ENCODE measurements at places on chromosomes 2 and 18.

DNA sequence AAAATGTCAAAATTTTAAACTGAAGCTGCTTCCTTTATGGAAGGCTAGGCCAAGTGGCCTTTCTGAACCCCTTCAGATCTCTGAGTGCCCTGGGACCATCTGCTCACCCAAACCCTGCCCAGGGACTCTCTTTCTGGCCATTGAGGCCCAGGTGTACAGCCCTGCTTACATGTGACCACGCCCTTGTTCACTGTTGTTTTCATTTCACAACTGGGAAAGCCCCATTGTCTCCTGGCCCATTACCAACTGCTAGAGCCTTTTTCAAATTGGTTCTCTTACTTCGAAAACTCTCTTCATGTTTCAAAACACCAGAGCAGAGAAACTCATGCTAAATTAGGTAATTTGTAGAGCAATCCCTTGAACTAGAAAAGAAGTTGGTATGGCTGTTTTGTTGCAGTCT lies 219.5 kb upstream of the TANK start:
- H3K36me3 ChIP-seq, result no peaks in the 10 kb centered on the region
- H3K4me3 ChIP-seq, result no peak overlapping the region
- no peak overlapping the region for H3K27ac ChIP-seq
- DNase-seq, result no peak

- no peak for DNase-seq
- H3K4me3 ChIP-seq, result no peak overlapping the region
- H3K27ac ChIP-seq, result no peak overlapping the region
- H3K36me3 ChIP-seq, result no peaks in the 10 kb centered on the region
- no peaks in the 10 kb centered on the region for H3K27me3 ChIP-seq
These were observed 86.9 kb upstream of the ZC3H15 start for GRCh38 chr2:186399082-186399644.

GRCh38 chr2:172458561-172459124 lies 31.3 kb downstream of the ITGA6 start:
- H3K4me1 ChIP-seq, result no peaks in the 10 kb centered on the region
- H3K36me3 ChIP-seq, result no peaks in the 10 kb centered on the region
- H3K4me3 ChIP-seq, result no peak overlapping the region
- H3K27me3 ChIP-seq, result no peaks in the 10 kb centered on the region
- no peak overlapping the region for H3K27ac ChIP-seq

GRCh38 chr2:26394694-26395093 lies 7.0 kb upstream of the DRC1 start:
- DNase-seq, result no peak
- H3K27me3 ChIP-seq, result no peaks in the 10 kb centered on the region
- H3K4me3 ChIP-seq, result no peak overlapping the region
- no peaks in the 10 kb centered on the region for H3K36me3 ChIP-seq
- H3K27ac ChIP-seq, result no peak overlapping the region

DNA sequence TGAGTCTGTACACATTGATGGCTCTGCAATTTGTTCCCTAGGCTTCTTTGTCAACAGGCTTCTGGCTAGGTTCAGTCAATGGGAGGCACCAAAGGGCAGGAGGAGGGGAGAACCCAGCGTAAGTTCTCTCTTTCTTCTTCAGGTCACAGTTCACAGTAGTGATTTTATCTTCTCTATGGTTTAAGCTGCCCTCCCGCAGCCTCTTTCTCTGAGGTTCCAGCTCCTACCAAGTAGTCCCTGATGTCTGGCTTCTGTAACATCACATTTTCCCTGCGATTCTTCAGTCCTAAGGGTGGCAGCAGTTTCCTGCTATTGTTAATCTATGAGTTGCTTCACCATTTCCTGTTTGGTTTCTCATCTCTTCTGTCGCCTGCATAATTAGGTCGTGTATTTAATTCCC lies 107.4 kb downstream of the CPO start:
- no peaks in the 10 kb centered on the region for H3K36me3 ChIP-seq
- H3K27me3 ChIP-seq, result no peaks in the 10 kb centered on the region
- H3K27ac ChIP-seq, result no peak overlapping the region
- H3K4me1 ChIP-seq, result peaks cover 25% of the 10 kb centered on the region
